ENCODE measurements at places on chromosomes 13 and 19. TPM values are rescaled to one million over a fixed set of nuclear protein-coding genes. Genes with fewer than 3 reads are reported as not detected.

The CCDC9 gene
- total RNA-seq: 44.3 TPM

DNA sequence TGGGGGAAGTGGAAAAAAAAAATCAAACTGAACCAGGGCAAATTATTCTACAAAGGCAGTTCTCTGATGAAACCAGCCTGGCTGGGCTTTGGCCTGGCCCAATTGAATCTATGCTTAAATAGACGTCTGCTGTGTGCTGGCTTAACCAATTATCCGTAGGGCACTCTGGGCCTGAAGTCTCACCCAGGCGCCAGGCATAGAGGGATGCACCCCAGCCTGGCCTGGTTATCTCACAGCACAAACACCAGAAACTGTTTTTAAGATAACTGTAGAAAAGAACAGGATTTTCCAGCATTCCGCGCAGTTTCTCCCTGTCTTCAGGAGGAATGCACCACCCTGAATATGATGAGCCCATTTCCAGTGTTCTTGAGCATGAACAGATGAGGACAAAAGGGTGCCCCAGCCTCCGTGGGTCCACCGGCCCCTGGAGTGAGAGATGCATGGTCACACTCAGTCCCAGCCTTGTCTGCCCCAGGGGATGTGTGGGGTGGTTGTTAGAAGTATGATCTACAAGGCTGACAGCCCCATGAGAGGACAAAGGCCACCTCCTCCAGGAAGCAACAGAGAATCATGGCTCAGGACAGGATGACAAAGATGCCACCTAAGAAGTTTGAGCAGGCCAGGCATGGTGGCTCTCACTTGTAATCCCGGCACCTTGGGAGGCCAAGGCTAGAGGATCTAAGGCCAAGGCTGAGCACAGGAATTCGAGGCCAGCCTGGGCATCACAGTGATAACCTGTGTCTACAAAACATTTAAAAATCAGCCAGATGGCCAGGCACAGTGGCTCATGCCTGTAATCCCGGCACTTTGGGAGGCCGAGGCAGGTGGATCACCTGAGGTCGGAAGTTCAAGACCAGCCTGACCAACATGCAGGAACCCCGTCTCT lies 50.2 kb downstream of the PEPD start:
- DNase-seq: no peak
- H3K36me3 ChIP-seq: no peaks in the 10 kb centered on the region
- H3K4me1 ChIP-seq: no peaks in the 10 kb centered on the region
- no peak overlapping the region for H3K27ac ChIP-seq
- no peak overlapping the region for H3K4me3 ChIP-seq
- H3K27me3 ChIP-seq: no peaks in the 10 kb centered on the region

The DPF1 gene
- 5.0 TPM for total RNA-seq

- H3K27ac ChIP-seq: no peak overlapping the region
- H3K4me1 ChIP-seq: no peaks in the 10 kb centered on the region
- no peak for DNase-seq
- H3K27me3 ChIP-seq: no peaks in the 10 kb centered on the region
- H3K4me3 ChIP-seq: no peak overlapping the region
Observed at GRCh38 chr19:31146015-31146414, 203.2 kb downstream of the TSHZ3 start.

DNA sequence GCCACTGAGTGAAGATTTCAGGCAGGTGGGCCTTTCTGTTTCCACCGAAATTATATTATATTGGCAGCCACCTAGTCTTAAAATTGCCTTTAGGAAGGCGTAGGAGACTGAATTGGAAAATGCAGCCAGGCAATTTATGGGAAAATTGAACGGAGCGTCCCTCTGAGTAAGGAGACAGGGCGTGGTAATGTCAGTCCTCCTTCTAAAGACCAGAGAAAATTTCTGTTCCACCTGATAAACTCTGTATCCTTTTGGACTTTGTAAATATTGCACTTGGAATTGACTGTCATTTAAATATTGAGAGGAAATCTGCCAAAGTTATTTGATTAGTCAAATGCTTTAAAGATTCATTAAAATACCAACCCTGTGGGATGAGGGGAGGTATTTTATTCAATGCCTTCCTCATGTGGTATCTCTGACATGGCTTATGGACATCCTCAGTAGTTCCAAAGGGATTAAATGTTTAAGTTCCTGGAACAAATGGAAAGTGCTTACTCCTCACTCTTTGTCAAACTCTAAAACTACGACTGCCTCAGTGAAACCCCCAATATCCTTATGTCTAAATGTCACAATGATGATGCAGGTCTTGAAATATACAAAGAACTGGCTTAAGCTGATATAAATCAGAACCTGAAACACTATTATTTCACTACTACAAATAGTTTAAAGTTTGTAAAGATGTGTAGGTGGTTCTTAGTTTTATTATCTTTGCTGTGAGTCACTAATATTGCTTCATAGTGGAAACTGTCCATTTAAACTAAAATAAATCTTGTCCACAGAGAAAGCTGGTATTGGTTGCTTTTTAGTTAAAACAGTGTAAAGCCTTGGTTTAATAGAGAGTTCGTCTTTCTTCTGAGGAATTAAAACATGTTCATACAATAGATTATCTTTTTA lies 203.2 kb downstream of the FGF14 start:
- no peaks in the 10 kb centered on the region for H3K27me3 ChIP-seq
- no peaks in the 10 kb centered on the region for H3K36me3 ChIP-seq
- no peak for DNase-seq
- no peaks in the 10 kb centered on the region for H3K4me1 ChIP-seq
- no peak overlapping the region for H3K4me3 ChIP-seq
- H3K27ac ChIP-seq: no peak overlapping the region
